ENCODE measurements at places on chromosomes 16 and 17.

DNA sequence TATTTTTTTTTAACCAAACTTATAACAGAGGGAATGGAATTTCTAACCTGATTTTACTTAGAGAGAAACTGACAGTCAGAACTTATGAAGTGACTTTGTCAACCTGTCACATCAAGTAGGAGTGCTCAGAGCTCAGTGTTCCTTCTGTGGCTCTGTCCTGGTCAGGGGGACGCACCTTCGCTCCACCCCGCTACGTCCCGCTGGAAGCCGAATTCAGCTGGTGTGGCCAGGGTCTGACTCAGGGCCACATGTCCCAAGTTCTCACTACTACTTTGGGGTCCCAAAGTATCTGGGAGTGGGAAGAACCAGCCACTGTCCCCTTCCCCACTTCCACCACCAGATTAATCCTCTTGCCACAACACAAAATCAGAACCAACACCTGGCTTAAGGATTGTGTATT lies 51.4 kb downstream of the C16orf78 start:
- no peak for DNase-seq

DNA sequence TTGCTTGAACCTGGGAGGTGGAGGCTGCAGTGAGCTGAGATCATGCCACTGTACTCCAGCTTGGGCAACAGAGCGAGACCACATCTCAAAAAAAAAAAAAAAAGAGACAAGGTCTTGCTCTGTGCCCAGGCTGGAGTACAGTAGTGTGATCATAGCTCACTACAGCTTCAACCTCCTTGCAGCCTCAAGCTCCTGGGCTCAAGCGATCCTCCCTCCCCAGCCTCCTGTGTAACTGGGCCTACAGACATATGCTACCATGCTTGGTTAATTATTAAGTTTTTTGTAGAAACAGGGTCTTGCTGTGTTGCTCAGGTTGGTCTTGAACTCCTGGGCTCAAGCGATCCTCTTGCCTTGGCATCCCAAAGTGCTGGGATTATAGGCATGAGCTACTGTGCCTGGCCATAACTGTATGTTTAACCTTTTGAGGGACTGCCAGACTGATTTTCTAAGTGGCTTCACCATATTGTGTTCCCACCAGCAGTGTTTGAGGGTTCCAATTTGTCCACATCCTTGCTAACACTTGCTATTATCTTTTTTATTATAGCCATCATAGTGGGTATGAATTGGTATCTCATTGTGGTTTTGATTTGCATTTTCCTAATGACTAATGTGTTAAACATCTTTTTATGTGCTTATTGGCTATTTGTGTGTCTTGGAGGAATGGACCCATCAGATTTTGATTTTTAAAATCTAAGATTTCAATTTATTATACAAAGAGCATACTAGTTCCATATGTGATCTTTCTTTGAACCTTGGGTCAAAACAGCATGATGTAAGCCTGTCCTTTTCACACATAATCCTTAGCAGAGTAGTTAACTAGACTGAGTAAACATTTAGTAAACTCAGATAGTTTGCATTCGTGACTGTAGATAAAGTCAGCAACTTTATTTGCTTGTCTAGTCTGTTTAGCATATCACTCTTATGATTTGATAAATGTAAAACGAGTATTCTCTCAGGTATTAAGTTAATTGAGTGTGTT lies 38.1 kb upstream of the KPNB1 start:
- DNase-seq = no peak

DNA sequence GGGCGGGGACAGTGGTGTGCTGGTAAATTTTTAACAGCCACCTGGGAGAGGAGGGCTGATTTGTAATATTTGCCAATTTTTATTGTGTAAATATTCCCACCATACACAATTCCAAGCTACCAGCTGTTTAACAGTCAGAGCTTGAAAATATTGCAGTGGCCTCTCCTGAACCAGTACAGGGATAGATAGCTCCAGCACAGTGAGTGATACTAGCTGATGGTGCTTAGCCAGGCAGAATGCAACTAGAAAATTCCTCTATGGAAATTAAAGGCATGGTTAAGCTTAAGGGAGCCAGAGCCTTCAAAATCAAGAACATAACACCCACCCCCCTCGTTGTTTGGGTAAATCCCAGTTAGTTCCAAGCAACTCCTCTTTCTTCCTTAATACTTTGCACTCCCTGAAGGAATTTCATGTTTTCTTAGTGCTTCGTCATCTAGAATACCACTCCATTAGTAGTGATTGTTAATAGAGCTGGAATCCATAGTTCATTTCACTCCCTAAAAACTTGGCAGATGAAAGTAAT lies 96.6 kb downstream of the CYB561 start:
- DNase-seq = no peak

DNA sequence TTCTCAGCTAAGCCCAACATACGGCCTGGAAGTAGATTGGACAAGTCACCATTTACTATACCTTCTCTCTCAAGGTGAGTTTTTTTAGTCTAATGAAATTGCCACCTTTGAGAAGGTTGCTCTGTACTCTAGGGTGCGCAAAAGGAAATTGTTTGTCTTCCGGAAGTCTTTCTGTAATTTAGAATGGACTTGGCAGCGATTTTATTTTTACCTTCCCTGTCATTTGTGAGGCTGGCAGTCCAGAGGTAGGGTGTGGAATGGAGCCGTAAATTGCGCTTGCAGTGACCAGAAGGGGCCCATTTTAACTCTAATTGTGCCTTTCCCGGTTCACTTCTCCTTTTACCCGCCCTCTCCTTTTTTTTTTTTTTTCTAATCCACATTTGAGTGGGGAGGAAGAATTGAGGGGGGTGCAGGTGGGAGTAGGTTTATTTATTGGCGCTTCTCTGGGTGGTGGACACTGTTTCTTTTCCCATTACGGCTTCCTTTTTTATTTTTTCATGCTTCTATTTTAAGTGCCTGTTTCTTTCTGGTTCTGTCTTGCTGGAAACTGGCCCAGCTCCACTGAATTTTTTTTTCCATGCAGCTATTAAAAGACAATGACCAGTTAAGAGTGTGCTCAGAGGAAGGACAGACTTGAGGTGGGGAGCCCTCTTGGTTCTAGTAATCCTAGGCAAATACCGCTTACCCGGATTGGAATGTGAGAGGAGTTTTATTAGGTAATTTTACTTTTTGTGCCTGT lies 89.7 kb upstream of the CLEC18A start:
- DNase-seq = no peak

DNA sequence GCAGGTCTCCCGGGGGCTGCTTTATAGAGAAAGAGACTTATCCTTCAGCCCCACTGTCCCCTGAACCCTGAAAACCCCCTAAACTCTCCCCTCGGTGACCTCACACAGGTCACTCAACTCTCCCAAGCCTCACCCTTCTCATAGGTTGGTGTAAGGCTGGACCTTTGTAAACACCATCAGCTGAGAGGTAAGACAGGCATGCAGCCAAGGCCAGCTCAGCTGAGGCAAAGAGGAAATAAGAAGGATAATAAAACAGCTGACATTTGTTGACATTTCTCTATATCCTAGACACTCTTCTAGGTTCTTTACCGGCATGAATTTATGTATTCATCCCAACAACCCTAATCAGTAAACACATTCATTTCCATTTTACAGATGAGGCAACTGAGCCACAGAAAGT lies 134.3 kb downstream of the CCT6B start:
- DNase-seq = no peak

All from naive thymus-derived CD8-positive, alpha-beta T cell (primary cell).